ENCODE measurements at places on chromosomes 16 and 17.
A peak's percentile ranks its signal among the peaks of the same experiment; 100 is the strongest.

DNA sequence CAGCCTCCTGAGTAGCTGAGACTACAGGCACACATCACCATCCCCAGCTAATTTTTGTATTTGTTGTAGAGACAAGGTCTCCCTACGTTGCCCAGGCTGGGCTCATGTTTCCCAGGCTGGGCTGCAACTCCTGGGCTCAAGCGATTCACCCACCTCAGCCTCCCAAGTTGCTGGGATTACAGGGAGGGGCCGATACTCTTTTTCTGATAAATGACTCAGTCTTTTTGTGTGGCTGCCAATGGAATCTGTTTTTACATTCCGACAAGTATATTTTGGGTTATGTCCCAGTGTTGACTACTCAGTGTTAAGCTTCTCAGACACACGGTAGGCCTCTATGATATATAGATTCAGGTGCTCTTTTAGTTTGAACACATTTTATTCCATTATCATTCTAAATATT lies 58.1 kb downstream of the SLFN11 start:
- DNase-seq, result peak; percentile 95

DNA sequence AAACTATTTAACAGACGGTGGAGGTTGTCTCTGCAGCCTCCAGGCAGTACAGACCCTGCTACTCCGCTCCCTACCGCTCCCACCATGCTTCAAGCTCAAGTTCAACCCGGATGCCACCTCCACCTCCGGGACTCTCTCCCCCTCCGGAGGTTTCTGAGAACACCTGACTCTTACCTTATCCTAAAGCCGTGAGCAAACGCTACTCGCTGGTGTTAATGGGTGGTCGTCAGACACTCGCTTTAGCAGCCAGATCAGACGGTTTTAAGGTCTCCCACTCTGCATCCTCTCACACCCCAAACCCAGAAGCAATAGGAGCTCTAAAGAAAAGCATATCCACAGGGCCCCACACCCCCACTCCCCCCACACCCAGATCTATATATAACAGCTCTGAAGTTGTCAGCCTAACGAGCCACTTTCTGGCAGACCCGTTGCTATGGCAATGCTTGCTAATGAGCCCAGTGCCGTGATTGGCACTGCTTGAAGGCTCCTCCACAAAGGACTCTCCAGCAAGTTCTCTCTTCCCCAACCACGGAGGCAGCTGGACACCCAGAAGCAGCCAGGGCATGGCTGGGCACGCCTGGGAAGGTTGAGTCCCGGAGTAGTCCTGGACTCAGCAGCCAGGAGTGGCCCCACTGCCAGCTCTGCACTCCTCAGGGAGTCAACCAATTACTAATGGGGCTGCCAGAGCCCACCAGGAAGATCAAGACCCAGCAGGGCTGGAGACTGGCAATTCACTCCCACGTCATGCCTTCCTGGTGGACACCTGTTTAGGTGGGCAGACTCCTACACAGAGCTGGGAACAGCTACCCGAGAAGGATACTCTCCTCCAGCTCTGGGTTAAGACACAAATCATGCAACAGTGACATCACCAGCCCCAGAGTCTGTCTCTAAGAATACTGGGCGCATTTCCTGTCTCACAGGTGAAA lies 121.2 kb upstream of the RCVRN start:
- no peak for DNase-seq

DNA sequence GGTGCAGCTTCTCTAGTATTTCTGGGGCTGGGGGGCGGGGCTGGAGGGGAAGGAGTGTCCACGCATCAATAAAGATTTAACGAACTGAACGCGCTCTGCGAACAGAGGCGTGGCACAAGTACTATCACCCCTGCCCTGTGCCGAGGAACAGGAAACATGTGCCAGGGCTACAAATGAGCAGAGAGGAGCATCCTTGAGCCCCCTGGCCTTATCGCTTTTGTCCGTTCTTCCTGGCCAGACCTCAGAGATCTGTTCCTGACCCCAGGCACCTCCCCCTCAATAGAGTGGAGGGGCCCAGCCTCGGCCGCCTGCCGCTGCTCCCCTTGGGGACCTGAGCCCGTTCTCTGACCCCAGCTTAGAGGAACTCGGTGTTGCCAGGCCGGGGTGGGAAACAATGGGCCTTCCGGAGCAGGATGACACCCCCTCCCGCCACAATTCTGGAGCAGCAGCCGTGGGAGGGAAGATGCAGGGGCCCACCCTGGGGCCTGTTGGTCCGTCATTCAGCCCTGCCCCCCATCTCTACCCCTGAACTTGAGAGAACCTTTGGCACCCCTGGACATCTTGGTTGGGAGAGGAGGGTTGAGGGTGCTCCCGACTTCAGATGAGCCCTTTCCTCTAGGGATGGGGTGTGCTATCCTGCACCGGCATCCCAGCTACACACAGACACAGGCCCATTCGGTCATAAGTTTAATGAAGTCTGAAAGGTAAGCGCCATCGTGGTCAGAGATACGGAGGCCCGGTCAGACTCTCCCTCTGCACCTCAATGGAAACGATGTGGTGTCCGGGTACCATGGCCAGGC lies 1.1 kb downstream of the NAA38 start:
- peak; percentile 46 for DNase-seq

DNA sequence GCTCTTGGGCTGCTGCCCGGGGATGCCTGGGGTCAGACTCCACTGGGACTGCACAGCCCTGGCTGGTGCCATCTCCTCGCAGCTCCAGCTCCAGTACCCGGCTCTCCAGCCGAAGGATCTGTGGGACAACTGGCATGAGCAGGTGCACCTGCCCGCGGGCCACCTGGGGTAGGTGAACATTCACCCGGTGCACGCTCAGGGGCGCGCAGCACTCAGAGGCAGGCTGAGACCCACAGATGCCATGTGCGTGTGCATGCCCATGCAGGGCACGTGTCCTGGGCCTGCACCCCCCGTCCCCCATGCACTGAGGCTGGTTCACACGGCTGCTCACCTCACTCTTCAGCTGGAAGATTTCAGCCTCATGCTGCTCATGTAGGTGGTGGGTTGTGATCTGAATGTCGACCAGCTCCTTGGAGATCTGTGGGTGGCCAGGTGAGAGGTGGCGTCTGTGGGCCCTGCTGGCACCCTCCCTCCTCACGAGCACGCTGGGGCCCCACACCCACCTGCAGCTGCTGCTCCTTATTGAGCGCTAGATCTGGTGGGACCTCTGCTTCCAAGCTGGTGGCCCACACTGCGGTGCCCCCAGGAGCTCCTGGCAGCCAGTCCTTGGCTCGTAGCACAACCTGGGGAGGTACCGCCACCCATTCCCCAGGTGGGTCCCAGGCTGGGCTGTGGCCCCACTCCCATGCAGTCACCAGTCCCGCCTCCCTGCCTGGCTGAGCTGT lies 618 bp downstream of the CCDC78 start:
- DNase-seq, result no peak

DNA sequence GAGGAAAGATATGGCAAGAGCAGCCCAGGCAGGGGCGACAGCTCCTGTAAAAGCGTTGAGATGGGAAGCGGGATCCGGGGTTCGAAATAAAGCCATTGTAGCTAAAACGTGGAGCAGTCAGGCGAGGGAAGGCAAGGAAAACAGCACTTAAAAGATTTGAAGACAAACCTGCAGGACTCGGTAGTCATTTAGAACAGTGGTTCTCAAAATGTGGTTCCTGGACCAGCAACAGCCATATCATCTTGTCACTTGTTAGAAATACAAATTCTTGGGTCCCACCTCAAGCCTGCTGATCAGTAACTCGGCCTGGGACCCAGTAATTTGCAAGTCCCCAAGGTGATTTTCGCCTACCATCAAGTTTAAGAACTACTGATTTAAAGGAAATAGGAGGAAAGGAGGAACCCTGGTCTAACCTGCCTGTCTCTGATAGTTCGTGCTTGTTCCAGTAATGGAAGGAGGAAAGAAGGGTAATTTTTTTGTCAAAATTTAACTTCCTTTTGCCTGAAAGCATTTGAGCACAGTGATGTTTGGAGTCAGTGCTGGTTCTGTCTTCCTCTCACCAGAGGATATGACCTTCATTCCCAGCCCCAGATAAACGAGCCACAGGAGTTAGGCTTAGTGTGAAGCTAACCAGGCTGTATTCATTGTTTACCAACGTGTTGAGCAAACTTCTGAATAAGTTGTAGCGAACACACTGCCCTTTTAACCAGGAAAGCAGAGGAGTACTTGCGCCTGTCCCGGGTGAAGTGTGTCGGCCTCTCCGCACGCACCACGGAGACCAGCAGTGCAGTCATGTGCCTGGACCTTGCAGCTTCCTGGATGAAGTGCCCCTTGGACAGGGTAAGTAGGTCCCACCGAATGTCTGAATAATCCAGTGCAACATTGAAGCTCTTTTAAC lies 1.1 kb downstream of the ORC6 start:
- peak; percentile 43 for DNase-seq

DNA sequence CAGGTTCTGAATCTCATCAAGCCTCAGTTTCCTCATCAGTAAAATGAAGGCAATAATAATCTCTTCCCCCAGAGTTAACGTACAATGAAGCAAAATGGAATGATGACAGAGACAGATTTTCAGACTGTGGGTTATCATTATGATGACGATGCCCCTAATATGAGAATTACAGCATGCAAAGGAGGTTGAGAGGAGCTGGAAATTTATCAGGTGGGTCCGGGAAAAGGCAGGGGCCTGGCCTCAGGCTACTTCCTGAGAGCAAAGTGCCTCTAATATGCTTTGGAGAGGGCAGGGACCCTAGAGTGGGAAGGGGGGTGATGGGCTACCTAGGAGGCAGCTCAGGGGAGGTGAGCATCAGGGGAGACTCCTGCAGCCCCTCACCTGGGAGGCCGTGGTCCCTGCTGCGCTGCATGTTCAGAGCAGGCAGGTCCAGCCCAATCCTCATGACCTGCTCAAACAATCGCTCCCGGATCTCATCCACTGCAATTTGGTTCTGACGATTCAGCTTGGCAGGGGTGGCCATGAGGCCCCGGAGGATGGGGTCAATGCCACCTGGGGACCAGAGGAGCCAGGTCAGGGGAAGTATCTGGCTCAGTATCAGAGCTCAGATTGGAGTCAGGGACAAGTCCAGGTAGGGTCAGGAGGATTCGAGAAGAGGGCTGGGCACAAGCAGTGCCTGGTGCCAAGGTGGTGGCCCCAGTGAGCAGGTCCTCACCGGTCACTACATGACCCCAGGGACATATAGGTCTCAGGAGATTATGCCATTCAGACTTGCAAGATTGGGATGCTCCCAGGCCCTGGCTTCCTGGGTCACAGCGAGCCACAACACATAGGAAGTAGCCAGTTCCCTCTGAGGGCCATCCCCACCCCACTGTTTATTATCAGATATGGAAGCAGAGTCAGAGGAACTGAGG lies 8.1 kb downstream of the MPO start:
- no peak for DNase-seq

DNA sequence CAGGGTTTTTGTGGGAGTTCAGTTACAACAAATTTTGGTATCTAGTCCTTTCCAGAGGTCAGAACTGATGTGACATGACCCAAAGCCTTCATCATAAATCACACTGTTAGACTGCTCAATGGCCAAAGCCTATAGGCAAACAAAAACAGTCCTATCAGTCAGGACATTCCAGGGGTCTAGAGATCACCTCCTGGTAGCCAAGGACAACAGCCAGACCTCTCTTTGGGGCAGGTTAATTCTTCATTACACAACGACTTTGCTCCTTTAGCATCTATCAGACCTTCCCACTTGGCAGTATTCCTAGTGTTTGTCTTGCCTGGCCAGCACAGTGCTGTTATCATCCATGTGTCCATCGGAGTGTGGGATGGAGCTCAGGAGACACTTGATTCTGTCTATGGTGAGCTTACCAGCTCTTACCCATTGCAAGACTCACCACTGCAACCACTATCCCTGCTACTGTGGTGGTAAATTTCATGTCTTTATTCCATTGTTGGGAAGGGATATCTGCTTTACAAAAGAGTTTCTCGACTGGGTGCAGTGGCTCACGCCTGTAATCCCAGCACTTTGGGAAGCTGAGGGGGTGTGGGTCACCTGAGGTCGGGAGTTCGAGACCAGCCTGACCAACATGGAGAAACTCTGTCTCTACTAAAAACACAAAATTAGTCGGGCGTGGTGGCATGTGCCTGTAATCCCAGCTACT lies 95.5 kb upstream of the DHX40 start:
- DNase-seq, result no peak

- no peak for DNase-seq
Observed at GRCh38 chr17:18132711-18133110, 24.2 kb downstream of the MYO15A start.

GRCh38 chr16:86960266-86960665 lies 356.9 kb downstream of the C16orf95 start:
- no peak for DNase-seq

DNA sequence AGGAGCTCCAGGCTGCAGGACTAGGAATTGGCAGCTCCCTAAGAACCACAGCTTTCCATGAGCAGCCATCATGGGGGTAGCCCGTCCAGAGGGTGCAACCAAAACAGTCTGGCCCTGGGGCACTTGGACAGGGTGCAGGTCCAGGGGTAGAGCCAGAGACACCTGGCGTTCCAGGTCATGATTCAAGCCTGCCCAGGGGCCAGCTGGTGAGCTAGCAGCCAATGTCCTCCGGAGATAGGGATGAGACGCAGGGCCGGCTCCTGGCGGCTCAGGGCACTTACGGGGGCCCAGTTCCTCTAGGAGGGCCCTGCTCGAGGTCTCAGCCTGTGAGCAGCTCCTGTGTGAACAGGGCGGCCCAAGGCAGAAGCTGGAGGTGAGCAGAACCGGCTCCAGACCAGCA lies 22.1 kb downstream of the PIEZO1 start:
- DNase-seq, result no peak

DNA sequence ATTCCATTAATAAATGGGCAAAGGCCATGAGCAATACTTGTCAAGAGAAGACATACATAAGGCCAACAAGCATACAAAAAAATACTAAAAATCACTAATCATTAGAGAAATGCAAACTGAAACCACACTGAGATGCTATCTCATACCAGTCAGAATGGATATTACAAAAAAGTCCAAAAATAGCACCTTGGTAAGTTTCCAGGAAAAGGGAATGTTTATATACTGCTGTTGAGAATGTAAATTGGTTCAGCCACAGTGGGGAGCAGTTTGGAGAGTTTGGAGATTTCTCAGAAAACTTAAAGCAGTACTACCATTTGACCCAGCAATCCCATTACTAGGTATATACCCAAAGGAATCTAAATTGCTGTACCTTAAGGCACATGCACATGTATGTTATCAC lies 467.7 kb downstream of the CDH11 start:
- DNase-seq, result peak; percentile 24

- DNase-seq, result no peak
Observed at GRCh38 chr17:79224476-79224875, 149.9 kb downstream of the ENGASE start.

DNA sequence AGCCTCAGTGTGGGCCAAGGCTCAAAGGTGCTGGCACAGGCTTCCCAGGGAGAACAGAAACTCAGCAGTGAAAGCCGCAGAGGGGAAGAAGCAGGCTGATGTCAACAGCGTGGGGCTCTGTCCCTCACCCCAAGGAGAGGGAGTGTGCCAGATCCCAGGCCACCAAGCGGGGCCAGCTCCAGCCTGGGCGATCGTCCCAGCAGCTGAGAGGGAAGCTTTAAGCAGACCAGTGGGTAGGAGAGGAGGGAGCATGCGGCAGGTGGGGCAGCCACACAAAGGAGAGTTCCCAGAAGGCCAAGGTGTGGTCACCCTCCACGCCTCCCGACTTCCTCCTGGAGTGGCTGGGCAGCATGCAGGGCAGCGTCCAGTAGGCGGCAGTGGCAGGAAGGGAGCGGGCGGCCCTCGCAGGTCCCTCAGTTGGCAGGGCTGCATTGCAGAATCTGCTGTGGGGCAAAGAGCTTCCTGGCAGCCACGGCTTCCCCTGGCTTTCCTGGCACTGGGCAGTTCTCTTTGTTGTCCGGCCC lies 6.0 kb downstream of the SYNGR2 start:
- DNase-seq, result no peak
